Activated CD4-positive, alpha-beta T cell treated with anti-CD3 and anti-CD28 coated beads, Interleukin-2, amount 50 U/mL, for 24 hours (primary cell): ENCODE measurements at places on chromosomes 5 and 9.

DNA sequence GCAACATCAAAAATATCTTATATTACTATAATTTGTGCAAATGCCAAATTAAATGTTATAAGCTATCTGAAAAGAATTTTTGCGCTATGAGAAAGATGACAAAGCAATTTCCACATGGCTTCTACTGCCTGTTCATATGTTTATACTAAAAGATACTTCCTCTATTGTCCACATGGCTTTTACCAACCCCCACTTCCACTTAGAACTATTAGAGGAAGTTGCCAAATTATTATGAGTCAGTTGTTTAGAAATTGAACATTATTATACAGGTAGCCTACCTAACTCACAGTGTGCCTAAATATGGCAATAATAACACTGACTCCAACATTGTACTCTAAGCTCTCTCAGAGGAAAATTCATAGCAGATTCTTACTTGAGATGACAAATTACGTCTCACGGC, 37.6 kb upstream of the SLC27A6 start:
- no peak for DNase-seq

DNA sequence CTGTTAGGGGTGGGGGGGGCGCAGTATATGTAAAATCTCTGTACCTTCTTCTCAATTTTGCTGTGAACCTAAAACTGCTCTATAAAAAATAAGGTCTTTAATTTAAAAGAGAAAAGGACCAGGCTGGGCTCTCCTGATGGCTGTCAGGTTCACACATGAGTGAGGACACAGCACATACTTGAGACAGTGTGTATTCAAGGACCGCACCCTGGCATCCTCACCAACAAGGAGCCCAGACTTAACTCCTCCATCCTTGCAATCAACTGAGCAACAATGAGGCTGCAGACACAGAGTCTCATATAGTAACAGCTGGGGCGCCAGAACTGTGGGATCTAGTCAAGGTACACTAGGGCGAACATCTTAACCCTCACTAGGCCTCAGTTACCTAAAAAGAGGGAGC, 9.8 kb downstream of the TNIP1 start:
- no peak for DNase-seq

DNA sequence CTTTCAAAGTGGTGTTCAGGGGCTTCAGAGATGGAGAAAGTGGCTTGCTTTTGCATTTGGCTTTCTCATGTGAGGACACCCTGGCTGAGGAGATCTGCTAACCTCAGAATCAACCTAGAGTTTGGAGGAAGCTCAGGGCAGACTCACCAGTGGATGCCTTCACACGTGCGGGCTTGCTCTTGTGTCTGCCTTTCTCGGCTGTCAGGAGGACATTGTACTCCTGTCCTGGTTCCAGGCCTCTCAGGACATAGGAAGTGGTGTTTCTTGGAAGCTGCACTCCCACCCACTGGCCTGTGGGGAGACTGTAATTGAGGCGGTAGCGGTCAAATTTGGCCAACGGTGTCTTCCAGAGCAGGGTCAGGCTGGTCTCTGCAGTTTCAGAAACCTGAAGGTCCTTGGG, 44.5 kb downstream of the TNC start:
- DNase-seq: no peak

GRCh38 chr5:89292487-89292886, 409.5 kb upstream of the MEF2C start:
- no peak for DNase-seq

DNA sequence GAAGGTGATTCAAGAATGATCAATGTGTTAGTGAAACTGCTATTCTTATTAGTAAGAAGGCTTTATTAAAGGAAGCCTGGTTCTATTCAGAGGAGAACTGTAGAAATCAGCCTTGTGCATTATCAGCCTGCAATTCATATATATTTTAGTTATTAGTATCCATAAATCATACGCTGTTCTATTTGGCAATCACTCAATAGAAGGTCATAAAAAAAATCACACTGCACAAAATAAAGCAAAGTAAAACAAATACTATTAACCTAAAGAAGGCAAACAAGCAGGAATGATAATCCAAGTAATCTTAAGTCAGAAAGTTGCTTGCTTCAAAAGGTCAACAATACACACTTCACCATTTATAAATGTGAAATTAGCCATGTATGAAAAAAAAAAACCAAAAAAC, 138.1 kb downstream of the PDE4D start:
- DNase-seq: no peak

DNA sequence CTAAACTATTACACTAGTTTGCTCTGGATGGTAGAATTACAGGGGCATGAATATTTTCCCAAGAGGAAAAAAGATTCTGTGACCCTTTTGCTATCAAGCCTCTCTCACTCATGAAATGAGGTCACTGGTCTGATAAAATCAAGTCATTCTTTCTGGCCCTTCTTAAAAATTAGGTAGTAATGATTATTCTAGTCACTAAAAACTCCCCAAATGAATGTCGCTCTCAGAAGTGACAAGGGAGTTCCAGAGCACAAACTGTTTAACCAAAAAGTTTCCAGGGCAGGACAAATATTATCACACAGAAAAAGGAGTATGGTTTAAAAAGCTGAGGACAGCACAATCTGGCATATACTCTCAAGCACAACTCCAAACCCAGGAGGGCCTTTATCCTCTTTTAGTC, 12.5 kb downstream of the ERMP1 start:
- DNase-seq: no peak

DNA sequence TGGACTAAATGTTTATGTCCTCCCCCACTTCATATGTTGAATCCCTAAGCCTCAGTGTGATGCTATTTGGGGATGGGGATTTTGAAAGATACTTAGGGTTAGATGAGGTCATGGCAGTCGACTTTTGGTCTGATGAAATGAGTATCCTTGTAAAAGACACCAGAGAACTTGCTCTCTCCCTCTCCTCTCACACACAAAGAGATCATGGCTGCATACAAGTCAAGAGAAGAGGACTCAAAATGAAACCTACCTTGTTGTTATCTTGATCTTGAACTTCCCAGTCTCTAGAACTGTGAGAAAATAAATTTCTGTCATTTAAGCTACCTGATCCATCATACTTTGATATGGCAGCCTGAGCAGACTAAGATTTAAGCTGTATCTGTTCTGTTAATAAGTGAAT, 144.0 kb upstream of the HAPLN1 start:
- no peak for DNase-seq

DNA sequence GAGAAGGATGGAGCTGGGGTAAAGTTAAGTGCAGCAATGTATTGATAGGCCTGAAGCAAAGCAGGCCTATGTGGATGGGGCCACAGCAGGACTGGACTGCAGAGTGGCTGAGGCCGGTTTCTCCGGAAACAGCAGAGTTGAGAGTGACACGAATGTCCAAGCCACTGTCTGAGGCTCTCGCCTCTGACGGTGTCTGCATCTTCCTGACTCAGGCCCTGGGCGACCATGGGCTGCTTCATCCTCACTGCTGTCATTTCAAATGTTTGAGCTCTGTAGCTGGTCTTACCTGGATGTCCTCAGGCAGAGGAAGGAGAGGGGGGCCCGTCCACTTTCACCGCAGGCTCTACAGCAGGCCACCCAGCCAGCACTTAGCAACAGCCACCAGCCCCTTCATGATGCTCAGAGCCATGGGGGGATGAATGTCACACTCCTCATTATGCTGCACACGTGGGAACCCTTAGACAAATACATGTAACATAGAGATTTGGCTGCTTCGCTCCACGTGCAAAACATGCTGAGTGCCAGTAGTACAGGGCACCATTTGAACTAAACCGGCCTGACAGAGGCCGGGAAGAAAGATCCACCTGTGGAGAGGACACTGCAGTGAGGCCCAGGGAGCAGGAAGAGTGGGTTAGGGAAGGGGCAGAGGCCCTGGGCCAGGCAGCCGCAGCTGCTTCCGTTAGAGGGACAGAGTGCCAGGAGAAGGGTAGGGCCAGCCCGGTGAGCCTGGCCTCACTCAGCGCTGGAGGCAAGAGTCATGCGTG, 31.7 kb upstream of the NXNL2 start:
- no peak for DNase-seq

GRCh38 chr9:90442723-90443122, 199.9 kb downstream of the DIRAS2 start:
- DNase-seq: no peak

DNA sequence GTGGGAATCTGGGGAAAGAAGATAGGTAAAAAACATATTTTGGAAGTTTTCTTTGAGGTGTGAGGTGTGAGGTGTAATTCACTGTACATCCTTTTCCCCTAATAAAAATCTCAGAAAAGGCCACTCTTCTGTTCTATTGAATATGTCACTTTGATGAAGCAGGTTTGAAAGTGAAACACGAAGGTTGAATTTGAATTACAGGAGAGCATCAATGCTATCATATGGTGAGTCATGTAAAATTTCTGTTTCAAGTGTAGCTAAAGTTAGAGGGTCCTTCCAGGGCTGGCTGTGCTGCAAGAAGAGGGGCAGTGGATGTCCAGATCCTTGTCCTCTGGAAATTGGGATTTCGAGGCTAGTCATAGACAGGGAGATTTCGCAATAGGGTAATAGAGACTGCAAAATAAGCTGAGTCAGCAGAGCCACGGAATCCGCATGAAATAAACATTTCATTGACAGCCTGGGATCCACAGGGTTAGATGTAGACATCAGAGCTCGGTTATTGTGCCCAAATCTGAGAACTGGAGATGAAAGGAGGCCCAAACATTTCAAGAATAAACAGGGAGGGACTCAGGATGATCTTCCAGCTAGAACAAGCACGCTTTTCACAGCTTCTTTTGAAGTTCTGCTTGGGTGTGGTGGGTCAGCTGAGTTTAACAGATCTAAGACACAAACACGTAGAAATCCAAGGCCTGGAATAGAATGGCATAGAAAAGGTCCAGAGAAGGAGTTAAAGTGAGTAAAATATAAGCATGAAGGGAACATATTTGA, 194.4 kb upstream of the CDKN2B start:
- DNase-seq: no peak

DNA sequence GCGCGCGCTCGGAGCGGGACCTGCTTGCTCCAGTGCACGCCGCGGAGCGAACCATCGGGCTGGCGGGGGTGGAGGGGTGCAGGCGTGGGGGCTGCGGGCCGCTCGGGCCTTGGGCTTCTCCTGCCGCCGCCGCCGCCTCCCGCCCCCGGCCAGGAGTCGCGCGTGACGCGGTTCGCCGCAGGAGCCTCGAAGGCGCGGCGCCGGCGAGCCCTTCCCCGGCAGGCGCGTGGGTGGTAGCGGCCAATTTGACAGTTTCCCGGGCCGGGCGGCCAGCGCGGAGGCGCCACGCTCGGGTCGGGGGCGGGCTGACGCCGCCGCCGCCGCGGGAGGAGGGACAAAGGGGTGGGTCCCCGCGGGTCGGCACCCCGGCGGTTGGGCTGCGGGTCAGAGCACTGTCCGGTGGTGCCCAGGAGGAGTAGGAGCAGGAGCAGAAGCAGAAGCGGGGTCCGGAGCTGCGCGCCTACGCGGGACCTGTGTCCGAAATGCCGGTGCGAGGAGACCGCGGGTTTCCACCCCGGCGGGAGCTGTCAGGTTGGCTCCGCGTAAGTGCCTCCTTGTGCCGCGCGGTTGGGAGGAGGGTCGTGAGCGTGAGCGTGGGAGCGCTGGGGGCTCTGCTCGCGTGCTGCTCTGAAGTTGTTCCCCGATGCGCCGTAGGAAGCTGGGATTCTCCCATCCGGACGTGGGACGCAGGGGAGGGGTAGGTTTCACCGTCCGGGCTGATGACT, at the start of gene TJP2:
Gene TJP2, plus strand, starts transcription at position 387 of the 725 bp plus-strand sequence. Its CDS starts 96 bp downstream, at position 483.
- no peak for DNase-seq

DNA sequence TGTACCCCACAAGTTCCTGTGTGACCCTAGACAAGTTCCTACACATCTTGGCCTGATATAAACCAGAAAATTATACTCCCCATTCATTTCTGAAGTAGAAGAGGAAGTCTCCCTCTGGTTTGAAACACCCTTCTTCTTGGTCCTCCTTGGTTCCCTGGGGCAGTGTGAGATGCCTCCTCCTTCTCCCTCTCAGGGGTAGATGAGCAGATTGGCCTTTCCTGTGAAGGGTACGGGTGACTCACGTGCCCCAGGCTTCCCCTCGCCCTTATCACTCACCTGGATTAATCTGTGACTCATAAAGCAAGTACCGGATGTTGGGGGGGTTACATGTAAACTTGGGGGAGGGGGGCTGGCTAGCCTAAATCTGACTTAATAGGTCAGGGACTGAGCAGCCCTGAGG, 11.1 kb upstream of the AQP3 start:
- DNase-seq: no peak

DNA sequence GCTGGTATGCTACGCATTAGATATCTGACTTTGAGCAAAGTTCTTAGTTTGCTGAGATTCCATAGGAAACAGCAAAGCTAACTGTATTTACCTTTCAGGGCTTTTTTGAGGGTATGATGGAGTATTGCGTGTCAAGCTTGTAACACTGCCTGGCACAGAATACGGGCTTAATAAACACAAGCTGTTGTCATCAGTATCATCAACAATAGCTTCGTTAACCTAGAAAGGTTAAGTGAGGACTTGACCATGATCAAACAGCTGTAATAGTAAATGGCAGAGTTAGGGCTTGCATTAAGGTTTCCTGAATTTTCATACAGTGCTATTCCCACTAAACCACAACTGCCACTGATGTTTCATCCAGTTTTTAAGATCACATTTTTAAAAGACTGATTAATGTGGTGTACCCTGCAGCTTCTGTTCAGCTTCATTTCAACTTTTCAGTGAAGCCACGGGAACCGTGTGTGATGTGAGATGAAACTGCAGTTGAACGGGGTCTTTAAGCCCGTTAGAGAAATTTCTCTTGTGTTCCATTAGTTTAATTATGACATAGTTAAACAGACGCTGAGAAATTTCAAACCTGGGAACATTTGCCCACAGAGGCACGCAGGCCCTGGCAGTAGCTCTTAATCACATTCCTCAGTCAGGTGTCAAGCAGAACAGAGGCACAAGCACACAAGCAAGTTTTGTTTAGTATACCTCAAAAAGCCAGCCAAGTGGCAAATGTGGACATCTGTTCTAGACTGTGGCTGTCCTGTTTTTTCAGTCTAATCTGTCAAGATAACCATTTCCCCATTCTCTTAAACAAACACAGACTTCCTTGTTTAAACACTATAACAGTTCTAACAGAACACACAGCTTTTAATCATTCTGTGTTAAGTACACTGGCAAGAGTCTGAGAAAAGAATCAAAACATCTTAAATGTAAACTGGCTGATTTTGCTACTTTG, 147.1 kb downstream of the ZNF608 start:
- DNase-seq: no peak

GRCh38 chr9:32965999-32966722, 35.3 kb downstream of the APTX start:
- DNase-seq: no peak

DNA sequence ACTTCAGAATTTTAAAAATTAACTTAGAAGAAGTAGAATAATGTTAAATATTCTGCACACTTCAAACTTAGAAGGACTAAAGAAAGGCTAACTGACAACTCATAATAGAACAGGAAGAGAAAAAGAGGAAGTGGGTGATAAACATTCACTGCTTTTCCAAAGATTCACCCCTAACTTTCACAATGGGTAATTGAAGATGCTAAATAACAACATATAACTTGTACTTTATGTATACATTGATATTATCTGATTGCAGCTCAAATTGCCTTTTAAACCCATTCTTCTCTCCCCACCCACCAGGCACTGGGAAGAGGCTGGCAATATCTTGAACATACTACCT, 376.6 kb downstream of the EFNA5 start:
- no peak for DNase-seq

GRCh38 chr5:39164016-39164415, 55.3 kb downstream of the FYB1 start:
- no peak for DNase-seq

GRCh38 chr9:6460189-6460768, 47.3 kb downstream of the UHRF2 start:
- DNase-seq: no peak

- DNase-seq: no peak
These were observed 8.9 kb downstream of the PLK2 start for GRCh38 chr5:58450811-58451629.
